ENCODE measurements at places on chromosomes 13 and 19. TPM values are rescaled to one million over a fixed set of nuclear protein-coding genes. Genes with fewer than 3 reads are reported as not detected.

DNA sequence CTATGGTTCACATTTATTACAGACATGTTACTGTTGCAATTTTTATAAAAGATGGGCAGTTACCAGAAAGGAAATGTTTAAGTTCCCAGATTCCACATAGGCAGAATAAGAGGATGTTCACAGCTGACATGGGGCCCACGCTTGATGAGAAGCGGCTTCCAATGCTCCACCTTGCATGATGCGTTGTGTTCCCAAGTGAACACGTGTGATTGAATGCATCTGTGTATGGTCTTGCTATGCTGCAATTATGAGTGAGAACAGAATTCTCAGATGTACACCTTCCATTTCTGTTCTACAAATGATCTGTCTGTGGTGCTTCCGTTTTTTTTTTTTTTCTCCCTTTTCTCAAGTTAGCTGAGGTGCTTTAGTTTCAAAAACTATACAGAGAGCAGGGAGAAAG, 15.5 kb downstream of the UPF3A start:
- DNase-seq = no peak

Gene ZNF880
- 4.6 TPM for total RNA-seq

DNA sequence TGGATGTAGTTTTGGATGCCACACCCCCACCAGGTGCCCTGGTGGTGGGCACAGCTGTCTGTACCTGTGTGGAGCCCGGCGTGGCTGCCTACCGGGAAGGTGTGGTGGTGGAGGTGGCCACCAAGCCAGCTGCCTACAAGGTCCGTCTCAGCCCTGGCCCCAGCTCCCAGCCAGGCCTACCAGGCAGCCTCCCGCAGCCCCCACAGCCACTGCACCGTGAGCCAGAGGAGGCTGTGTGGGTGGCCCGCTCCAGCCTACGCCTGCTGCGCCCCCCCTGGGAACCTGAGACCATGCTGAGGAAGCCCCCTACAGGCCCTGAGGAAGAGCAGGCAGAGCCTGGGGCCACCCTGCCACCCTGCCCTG, 3.5 kb downstream of the CIC start:
- no peak for DNase-seq

DNA sequence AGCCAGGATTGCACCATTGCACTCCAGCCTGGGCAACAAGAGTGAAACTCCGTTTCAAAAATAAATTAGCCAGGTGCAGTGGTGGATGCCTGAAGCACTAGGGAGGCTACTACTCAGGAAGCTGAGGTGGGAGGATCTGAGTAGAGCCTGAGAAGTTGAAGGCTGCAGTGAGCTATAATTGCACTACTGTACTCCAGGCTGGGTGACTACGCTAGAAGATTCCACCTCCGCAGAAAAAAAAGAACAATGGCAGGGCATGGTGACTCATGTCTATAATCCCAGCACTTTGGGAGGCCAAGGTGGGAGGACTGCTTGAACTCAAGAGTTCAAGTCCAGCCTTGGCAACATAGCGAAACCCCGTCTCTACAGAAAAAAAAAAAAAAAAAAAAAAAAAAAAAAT, 20.5 kb downstream of the HAUS8 start:
- no peak for DNase-seq

Gene IL12RB1
- 0.50 TPM for total RNA-seq

Gene IL17D
- total RNA-seq = 10.7 TPM

- no peak for DNase-seq
Observed at GRCh38 chr19:35704218-35704617, at the start of gene ZBTB32. Gene ZBTB32 (plus strand): TSS chr19:35704558. CDS start chr19:35714627, 10,069 bp downstream.

DNA sequence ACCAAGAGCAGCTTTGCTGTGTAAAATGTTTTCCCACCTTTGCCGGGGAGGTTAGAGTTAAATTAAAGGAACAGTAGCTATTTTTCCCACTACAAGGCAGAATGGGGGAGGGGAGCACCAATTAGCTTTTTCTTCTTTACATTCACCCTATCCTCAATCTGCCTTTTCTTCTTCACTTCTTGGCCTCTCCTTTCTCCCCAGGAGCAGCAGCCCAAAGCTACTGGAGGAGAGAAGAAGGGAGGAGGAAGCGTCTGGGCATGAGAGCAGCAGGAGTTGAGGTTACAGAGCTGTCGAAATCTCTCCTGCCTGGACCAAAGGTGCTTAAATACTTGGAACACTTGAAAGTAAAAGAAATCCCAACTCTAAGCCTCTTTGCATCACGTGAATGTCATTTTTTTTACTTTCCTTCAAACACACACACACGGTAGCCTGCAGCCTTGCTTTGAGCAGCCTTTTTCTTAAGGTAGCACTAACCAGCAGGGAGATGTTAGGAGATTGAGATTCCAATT, 39.0 kb upstream of the WASF3 start:
- DNase-seq = no peak

DNA sequence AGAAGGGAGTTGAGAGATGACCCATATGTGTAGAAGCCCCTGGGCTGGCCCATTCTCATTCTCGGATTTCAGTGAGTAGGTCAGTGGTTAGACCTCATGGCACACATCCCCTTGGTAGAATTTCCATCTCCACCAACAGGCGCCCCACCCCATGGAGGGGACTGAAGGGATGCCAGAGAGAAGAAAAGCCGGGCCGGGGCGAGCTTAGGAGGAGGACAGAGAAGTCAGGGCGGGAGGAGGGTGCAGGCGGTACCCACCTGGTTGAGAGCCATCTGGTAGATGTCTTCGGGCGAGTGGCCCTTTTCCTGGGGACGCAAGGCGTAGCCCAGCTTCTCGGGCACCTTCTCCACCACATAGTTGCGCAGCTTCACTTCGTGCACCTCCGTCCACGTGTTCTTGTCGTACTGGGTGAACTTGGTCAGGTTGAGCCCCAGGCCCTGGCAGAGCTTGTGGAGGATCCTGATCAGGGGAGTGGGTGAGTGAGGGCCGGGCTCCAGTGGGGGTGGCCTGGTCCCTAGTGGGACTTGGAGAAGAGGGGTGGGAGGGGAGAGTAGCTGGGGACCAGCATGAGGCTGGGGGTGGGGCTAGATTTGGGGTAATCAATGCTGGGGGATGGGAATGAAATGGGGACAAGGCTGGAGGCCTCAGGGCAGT, 2.5 kb downstream of the IL4I1 start:
- no peak for DNase-seq

GRCh38 chr13:42280537-42280936, 8.6 kb downstream of the AKAP11 start:
- no peak for DNase-seq

GRCh38 chr13:44867825-44868224, 121.4 kb downstream of the NUFIP1 start:
- no peak for DNase-seq

DNA sequence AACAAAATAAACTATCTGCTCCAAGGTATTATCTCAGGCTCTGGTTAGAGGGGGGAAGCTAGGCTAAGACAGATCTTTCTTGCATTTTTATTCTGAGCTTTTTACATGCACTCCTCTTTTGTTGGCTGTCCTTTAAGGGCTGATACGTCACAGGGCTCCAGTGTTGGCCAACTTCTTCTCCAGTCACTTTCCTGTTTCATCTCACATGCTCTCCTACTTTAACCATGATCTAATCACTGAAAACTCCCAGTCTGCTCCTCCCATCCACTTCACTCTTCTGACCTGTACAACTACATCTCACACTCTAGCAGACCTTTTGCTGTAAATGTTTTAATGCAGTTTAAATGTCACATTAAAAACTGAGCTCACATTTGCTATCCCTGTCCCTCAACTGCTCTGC, 510.0 kb upstream of the KLF12 start:
- DNase-seq = no peak

Gene ZNF439
- 1.2 TPM for total RNA-seq

DNA sequence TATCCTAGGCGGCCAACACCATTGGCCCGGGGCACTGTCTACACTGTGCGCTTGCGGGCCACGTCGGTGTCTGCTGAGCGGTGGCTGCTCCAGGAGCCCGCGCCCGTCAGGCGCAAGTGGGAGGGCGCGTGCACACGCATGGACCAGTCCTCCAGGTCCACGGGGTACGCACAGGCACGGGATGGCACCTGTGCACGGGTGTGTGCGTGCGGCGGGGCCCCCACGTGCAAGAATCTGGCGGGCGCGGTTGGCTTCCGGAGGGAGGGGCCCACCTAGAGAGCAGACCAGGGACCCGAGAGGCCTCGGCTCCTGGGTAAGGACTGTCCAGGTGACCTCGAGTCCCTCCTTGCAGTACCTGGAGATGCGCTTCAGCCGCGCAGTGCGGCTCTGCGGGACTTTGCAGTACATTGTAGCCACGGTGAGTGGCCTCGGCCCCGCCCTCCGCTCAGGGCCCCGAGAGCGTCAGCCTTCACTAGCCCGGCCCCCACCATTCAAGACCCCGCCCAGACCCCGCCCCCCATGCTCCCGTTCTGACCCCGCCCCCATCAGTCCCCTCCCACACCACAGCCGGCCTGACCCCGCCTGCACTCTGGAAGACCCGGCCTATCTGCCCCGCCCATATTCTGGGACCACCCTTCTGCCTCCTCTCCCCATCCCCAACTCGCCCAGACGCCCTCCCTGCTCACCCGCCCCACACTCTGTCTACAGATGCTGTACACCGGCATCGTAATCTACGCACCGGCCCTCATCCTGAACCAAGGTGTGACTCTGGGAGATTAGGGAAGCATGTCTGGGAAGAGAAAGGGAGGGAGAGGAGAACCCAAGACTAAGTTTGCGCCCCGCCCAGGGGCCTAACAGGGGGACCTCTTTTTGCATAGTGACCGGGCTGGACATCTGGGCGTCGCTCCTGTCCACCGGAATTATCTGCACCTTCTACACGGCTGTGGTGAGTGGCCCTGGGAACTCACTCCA, 2.3 kb downstream of the SLC5A5 start:
- no peak for DNase-seq

DNA sequence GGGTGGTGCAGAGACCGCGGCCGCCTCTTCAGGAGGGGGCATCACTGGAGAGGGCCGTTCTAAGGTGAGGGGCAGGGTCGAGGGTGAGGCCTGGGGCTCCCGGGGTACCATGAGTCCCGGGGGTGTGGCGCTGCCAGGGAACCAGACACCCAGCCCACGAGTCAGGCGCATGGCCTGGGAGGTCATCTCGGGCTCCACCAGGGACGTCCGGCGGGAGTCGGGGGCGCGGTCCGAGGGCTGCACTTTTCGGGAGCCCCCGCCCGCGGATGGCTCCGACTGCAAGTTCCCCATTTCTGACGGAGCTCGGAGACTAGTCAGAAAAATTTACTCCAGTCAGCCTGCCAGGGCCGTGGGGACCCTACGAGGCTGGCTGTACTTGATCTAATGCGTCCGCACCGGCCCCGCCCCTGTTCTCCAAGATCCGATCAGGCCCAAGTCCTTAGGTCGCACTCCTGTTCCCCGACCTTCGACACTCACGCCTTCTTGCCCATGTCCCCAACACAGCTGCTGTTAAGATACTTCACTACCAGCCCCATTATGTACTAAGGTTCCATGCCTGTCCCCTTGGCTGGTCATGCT, 774 bp downstream of the GGN start:
- DNase-seq = no peak

Gene MCEMP1
- not detected for total RNA-seq

Gene PCSK4
- 3.2 TPM for total RNA-seq

GRCh38 chr13:39862900-39863299, 207.4 kb downstream of the COG6 start:
- DNase-seq = no peak

Gene OR4F17
- total RNA-seq = not detected

Gene FLT3LG
- total RNA-seq = 10.8 TPM

Gene ZNF284
- total RNA-seq = 4.9 TPM

DNA sequence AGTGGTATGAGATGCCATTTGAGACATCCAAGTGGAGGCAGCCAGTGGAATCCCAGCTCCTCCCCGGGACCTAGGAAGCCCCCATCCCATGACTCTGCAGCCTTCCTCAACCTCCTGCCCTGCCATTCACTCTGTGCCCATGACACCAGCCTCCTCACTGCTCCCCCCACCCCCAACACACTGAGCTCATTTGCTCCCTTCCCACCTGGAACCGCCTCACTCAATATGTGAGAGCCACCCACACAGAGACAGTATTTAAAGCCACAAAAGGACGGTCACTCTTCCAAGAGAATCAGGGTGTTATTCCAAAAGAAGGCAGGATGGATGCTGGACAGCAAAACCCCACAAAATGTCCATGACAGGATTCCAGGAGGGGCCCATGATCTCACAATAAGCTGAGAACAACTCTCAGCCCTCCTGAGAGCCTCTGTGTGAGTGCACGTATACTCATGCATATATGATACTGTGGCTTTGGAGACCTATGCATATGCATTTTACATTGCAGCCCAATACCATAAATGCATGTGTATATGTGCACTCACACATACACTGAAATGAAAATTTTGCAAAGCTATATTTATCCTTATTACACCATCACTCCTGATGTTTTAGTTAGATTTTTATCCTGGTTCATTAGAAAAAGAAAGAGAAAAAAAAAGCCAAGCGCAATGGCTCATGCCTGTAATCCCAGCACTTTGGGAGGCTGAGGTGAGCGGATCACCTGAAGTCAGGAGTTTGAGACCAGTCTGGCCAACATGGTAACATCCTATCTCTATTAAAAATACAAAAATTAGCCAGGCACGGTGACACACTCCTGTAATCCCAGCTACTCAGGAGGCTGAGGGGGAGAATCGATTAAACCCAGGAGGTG, 10.8 kb upstream of the RANBP3 start:
- DNase-seq = no peak

Gene LIN7B
- total RNA-seq = 9.9 TPM

DNA sequence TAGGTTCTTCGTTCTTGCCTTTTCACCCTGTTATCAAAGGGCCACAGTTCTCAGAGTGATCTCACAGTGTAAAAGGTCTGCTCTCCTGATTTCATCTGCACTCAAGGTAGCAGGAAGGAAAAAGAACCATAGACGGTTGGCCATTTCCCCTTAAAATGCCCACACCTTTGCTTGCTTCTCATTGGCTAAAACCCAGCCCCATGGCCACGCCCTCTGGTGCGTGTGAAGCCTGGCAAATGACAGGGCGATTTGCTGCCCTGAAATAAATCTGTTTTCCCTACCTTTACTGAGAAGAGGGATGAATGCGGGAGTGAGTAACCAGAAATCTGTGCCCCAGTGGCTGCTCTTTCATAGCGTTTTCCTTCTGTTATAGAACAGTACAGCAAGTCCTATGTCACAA, 269.3 kb downstream of the POU4F1 start:
- DNase-seq = no peak

Gene ADM5
- 0.73 TPM for total RNA-seq

DNA sequence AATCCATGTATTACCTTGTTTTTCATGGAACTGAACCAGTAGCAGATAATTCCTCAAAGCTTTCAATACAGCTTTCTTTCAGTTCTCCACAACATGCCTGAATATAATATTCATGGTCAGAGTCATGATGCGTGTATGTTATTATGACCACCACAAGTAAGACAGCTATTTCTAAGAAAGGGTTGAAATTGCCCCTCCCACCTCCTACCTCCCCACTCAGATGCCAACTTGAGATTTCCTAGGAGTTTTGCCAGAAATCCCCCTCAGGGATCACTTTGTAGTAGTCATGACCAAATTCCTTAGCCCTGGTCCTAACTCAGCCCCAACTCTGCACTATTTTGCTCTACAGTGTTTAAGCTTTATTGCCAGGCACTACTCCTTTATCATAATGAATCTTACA, 69.9 kb upstream of the RAP2A start:
- DNase-seq = no peak

Gene ZNF837
- 2.5 TPM for total RNA-seq

Gene SLC10A2
- total RNA-seq = not detected

Gene ZNF726
- total RNA-seq = 1.7 TPM

Data from osteocyte (in vitro differentiated cells).